Mesenteric fat pad (tissue), 1 donor: ENCODE measurements at places on chromosomes 7 and 10. TPM values are rescaled to one million over a fixed set of nuclear protein-coding genes. Genes with fewer than 3 reads are reported as not detected.

The TSPAN12 gene
- total RNA-seq: 7.2 TPM

- DNase-seq: no peak
Measured at GRCh38 chr7:28296571-28297483, 115.5 kb upstream of the CREB5 start.

- DNase-seq: no peak
Measured at GRCh38 chr10:128287921-128288320, 161.7 kb upstream of the MKI67 start.

The ADRA2A gene
- total RNA-seq: 187 TPM

GRCh38 chr10:775245-776075 is 86.0 kb upstream of the DIP2C start:
- DNase-seq: peak; percentile 88

- no peak for DNase-seq
Measured at GRCh38 chr10:69965919-69966662, 86.6 kb upstream of the MACROH2A2 start.
